ENCODE measurements at places on chromosomes 4 and X.

GRCh38 chr4:176191974-176192373 is 3.4 kb downstream of the SPATA4 start:
- DNase-seq = no peak

DNA sequence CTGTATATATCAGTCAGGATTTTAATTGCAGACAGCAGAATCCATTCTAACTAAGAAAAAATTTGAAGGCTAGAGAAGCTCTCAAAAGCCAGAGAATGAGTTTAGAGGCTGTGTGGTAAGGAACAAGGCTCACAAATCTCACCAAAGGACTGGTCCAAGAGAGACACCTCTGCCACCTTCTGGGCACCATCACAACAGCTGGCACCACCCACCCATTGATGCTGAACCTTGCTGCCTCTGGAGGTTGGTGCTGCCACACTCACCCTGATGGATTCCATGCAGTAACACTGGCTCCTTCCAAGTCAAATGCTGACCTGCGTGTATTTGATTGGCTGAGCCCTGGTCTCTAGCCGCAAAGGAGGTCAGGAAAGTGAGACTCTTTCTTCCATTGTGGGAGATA is 100.8 kb downstream of the BEND2 start:
- no peak for DNase-seq

- no peak for DNase-seq
These were observed at the start of gene SFRP2 for GRCh38 chr4:153788413-153789276. Gene SFRP2 (minus strand): TSS chr4:153789083. CDS start chr4:153788835, 248 bp downstream.

- DNase-seq = no peak
These were observed 279.1 kb upstream of the NRK start for GRCh38 chrX:105543283-105543682.

- no peak for DNase-seq
These were observed 37.3 kb downstream of the RRAGB start for GRCh38 chrX:55754861-55755294.

DNA sequence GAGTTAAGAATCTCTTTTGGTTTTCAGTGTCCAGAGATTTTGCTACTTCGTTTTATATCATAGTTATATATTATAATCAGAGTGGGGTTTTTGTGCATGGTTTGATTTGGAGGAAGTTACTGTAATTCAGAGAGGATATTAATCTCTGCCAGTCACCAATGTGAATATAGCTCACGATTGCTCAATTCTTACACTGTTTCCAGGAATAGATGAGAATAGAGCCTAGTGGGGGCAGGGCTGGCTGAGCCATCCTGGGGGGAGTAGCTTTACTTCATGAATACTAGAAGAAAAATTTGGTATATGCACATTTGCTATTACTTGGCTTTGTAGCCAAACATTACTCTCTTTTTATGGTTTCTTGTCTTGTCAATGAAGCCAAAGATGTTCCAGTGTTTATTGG is 60.9 kb upstream of the TRPC3 start:
- no peak for DNase-seq

- DNase-seq = no peak
These were observed 401.6 kb upstream of the EPHA5 start for GRCh38 chr4:66071911-66072310.

- DNase-seq = no peak
These were observed 33.9 kb downstream of the MTM1 start for GRCh38 chrX:150602296-150602695.

DNA sequence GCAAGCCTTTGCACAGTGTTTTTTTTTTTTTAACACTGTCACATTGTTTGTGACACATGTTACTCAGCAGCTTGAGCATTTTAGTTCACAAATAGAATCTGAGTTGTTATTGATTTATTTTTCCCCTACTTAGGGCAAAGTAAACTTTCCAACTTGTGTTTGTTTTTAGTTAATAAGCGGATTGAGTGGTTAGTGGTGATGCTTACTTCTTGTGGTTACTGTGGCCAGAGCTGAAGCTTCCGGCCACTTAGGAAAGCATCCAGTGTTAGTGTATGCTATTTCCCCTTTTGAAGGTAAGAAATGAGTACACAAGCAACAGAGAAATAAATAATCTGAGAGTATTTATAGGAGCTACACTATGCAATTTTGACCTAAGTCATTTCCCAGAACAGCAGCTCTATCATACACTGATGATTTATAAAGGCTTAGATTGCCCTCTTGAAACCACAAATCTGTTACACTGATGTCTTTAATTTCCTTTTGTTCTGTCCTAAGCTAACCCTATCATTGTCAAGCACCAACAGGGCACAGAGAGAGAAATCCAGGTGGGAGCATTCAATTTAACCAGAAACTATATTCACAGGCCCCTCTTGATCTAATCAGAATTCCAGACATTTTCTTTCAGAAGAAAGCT is 2464.6 kb downstream of the PCDH7 start:
- DNase-seq = no peak

GRCh38 chrX:39296472-39296871 is 495.2 kb downstream of the MID1IP1 start:
- DNase-seq = no peak

GRCh38 chr4:73620115-73620792 is at the start of gene RASSF6:
Gene RASSF6 (minus strand): TSS chr4:73620436. CDS start chr4:73611795, 8,641 bp downstream.
- DNase-seq = no peak

DNA sequence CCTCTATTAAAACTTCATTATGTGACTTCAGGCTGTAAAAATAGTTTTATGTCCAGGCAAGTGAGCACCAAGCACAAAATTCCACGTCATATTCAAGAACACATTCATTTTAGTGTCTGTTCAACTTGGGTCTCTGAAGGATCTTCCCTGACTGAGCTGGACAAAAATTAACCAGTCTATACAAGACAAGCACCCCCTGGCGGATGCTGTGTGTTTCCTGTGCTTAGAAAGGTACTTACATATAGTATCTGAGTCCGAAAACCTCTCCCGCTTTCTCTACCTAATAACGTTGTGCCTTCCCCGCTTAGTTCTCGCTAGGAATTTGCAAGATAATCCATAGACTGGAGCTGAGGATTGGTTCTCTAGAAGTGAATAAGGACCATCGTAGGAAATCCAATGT is 2214.5 kb upstream of the TENM3 start:
- DNase-seq = no peak

DNA sequence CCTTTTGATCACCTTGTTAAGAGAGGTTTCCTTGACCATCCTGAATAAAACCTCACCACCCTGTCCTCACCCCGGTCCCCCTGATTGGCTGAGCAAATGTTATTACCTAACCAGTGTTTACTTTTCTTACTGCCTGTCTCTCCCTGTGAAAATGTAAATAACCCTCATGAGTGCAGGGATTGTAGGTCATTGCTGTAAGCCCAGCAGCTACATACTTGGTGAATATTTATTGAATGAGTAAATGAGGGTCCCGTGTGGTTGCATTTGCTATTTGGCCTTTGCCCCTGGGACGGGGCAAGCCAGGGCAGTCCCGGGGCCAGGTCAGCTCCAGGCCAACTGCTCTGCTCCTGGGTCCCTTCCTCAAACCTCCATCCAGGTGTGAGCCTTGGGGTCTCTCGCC is 55.5 kb upstream of the CLCN4 start:
- DNase-seq = no peak

GRCh38 chrX:47568656-47569295 is 7.8 kb downstream of the ARAF start:
- no peak for DNase-seq

DNA sequence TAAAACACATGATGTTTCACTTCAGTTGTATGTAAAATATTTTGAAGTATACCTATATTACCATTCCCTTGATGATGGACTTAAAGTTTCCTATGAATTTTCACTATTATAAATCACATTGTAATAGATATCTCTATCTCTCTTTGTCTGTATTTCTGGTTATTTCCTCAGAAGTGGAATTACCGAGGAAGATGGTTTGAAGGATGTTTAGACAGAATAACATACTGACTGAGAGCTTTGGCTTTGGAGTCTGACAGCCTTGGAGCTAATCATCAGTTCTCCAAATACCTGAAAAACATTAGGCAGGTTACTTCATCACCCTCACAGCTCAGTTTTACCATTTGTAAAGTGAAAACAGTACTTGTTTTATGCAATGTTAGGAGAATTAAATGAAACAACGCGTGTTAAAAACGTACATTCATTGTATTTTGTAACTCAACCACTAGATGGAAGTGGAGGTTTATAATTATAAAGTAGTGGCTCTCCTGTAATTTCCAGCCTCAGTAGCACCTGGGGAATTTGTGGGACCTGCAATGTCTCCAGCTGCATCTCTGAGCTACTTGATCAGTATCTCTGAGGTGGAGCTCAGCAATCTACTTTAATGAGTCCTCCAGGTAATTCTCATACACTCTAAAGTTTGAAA is 14.3 kb downstream of the JCHAIN start:
- no peak for DNase-seq

- DNase-seq = no peak
These were observed 74.9 kb downstream of the MTMR1 start for GRCh38 chrX:150768132-150768485.

GRCh38 chr4:14539246-14539645 is 463.0 kb upstream of the CPEB2 start:
- DNase-seq = no peak

- no peak for DNase-seq
These were observed 45.9 kb upstream of the ALG13 start for GRCh38 chrX:111634823-111635729.

- DNase-seq = no peak
These were observed 838 bp upstream of the ABCG2 start for GRCh38 chr4:88159229-88159725.

DNA sequence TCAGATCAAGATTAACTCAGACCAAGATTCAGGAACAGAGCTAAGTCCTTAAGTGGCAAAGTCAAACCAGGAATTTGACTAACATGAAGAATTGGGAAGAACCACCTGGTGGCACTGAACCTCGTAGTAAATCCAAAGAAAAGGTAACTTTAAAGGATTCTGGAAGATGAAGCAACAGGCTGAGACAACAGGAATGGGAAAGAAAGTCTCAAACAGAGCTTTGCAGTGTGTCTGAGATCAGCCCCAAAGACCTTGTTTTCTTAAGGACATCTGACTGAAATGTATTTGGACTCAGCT is 126.1 kb downstream of the ASB9 start:
- no peak for DNase-seq

- no peak for DNase-seq
These were observed 19.3 kb downstream of the GPR143 start for GRCh38 chrX:9746148-9746888.

DNA sequence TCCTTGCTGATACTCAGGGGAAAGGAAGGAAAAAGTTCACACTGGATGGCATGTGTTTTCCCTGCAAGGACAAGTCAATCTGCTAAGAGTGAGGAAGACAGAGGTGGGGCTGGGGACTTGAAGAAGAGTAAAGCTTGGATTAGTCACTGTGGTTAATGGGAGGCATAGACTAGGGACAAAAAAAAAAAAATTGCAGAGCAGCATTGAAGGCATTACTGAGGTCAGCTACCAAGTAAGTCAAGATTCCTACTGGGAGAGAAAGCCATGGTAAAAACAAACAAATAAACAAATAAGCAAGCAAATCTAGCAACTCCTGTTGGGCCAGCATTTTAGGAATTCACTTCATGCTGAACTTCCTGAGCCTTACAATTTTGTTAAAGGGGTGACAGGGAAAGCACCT is 58.2 kb upstream of the GPC4 start:
- no peak for DNase-seq

GRCh38 chrX:129230850-129231512 is 292.3 kb downstream of the SMARCA1 start:
- no peak for DNase-seq

DNA sequence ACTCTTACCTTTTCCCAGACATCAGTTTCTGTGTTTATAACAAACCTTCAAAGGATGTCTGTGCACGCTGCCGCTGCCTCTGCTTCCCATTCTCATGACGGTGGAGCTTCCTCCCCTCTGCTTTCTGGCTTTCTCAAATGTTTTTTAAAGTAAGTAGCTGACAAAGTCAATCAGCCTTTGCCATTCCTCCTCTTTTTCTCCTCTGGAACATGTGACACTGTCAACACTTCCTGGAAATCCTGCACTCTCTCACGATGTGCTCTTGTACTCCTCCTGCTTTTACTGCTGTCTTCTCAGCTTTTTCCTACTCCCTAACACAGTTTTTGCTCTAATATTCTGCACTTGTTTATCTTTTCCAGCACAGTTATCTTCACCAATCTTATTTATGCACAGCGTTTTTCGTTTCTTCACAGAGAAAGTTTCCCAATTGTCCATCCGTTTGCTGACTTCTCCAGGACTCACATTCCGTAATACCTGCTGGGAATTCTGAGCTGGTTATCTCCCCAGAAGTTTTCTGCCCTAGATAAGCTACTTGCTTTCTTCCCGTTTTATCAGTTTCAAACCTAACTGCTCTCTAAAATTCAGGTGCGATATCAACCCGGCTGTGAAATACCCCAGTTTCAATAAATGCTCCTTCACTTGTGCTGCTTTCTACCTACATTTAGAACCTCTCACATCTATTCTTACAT is 465.6 kb upstream of the AGA start:
- no peak for DNase-seq

GRCh38 chr4:184331268-184331995 is 113.8 kb upstream of the ENPP6 start:
- no peak for DNase-seq

DNA sequence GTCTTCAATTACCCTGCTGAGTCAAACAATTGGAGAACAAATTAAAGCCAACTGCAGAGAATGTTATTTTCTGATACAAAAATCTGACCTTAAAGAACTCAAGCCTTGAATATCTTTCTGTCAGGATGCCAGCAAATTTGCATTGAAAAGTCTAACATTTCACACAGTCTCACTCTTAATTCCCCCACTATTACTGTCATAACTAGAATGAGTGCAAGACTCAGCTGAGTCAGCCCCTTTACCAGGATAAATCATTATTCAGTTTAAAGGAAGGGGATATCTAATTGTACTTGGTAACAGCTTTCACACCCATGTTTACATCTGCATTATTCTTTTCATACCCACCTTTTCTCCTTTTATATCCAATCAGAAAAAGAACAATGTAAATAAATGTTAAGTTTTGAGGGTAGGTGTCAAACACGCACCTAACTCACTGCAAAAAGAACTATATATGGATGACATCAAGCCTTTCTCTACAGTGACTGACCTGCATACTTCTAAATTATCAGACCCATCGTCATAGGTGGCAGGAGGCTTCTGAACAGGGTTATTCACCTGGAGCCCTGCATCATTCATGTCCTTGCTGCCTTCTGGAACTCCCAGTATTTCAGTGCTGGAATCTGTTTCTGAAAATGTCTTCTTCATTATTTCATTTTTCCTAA is 117.4 kb downstream of the TMA16 start:
- no peak for DNase-seq

- no peak for DNase-seq
These were observed 27.8 kb upstream of the TMEM164 start for GRCh38 chrX:109974906-109975655.

DNA sequence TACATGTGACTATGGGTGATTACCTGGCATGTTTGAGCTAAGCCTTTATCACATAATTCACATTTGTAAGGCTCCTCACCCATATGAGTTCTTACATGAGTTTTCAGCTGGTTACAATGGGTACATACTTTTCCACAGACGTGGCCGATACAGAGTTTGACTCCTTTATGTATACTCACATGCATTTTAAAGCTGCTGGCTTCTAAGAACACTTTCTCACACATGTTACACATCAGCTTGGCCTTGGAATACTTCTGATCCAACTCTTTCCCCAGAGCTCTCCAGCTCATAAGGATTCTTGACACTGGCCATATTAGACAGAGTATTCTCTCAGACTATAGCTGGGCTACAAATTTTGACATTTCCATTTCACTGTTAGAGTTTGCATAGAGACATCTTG is 66.3 kb downstream of the TAB3 start:
- DNase-seq = no peak

- no peak for DNase-seq
These were observed 5.3 kb upstream of the TRMT2B start for GRCh38 chrX:101057093-101057714.

- no peak for DNase-seq
These were observed 17.1 kb upstream of the C1QTNF7 start for GRCh38 chr4:15410750-15411149.
